HS-5 (cell line): ENCODE measurements at places on chromosomes 2 and 18.

DNA sequence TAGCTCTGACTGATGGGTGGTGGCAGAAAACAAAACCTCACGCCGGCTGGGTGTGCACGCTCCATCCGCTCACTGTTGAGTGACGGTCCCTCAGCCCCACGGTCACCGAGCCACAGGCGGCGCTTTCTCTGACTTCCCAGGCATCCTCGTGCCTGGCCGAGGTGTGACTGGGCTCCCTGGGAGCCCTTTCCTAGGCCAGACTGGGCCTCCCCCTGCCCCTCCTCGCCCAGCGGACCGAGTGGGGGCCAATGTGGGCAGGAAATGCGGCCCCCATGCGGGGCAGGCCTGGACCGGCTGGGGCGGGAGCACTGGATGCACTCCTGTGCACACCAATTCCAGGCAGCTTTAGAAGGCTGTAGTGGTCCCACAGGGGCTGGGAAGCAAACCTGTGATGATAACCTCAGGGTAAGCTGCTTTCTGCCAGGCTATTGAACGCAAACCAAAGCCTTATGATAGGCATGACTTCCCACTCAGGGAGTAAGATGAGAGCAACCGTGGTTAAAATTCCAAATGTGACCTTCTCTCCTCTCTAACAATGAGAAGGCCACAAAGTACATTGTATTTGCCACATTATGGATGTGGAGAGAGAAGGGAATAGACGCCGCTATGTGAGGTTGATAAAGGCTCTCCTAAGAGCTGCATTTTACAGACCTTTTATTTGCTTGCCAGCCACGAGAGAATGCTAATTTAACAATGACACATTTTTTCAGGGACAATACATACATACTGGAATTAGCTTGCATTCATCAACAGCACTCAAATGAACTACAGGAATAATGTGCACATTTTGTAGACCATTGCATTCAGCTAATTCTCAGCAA lies 83.9 kb upstream of the PGAP1 start:
- no peak for DNase-seq

- no peak for DNase-seq
Observed at GRCh38 chr2:13089971-13090370, 373.2 kb downstream of the TRIB2 start.

DNA sequence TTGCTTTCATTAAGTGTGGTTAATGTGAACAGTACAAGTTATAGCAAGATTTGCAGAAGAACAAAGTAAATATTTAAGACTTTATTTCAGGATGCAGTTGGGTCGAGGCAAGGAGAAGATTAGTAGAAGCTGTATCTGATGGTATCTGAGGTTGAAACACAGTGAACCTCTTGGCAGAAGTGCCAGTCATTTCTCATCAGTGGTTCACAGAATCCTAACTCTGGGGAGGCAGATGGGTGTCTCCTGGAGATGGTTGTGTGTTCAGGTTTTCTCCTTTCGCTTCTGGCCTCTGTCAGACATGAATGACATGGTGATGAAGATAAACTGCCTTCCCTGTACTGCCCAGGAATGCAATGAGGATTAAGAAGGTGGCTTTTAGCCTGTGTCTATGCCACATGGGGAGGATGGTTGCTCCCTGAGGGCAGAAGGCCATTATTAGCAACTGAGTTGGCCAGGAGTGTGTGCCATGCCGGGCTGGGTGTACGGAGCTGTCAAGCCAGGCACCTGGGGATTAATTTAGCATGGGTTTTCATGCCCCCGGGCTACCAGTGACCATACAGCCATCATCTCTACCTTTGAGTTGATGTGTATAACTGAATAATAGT lies 28.0 kb downstream of the MGAT5 start:
- no peak for DNase-seq

DNA sequence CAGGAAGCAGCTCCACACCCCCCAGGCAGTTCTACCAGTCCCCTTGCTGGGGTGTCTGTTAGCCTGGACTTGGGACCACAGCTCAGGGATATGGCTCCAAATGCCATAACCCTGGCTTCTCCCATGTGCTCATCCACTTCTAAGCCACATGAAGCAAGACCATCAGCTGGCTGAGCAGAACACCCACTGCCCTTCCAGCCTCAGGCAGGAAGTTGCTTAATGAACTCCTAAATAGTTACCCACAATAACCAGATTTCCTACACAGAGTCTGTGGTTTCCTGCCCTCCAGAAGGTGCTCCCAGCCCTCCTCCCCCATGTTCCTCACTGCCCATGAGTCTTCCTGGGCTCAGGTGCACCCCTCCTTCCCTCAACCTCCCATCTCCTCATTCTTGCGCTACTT lies 98.3 kb upstream of the EPC2 start:
- no peak for DNase-seq

DNA sequence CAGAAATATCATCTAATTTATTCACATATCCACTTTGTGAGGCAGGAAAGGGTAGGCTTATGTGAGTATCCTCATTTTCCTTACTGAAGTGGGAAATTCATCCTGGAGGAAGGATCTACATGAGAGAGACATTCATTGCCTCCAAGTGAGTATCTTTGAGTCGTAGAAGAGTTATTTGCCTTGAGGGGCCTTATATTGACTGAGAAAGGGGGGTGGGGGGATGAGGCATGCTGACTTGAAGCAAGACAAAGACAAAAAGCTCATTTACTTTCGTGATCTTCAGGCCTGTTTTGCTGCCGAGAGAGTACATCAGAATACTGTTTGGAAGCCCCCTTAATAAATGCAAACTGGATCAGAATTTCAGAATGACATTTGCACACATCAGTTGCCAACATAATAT lies 17.6 kb upstream of the NEDD4L start:
- DNase-seq = no peak

DNA sequence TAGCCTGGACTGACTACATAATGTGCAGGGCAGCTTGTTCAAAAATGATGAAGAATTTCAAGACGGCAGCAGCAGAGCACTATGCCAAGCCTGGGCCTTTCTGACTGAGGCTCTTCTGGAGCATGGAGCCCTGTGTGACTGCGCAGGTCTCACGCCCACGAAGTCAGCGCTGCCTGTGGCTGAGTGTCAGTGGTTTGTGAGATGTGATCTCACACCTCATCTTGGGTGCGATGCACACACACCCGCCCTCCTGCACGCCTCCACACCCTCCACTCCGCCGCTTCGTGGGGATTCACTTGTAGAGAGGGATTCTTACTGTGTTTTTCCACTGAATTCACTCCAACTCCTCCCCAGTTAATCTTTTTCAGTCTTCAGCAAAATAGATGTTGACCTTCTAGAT lies 103.9 kb downstream of the VIT start:
- no peak for DNase-seq

DNA sequence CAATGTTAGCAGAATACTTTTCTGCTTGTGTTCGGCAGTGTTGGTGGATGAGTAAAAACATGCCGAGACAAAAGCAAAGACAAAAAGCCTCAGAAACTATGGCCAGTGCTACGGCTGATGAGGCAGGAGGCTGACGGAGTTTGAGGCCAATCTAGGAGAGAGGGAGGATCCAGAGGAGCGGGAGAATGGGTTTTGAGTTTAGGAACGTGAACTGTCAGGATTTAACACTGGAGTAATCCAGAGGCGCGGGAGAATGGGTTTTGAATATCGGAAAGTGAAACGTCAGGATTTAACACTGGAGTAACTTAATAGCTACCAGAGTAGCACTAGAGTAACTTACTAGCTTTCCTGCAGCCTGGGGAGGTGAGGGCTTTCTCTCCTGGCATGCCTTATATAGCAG lies 37.4 kb downstream of the LYPD6B start:
- no peak for DNase-seq

- no peak for DNase-seq
Observed at GRCh38 chr2:159996792-159997546, 65.4 kb downstream of the PLA2R1 start.
